Activated gamma-delta T cell treated with anti-CD3 and anti-CD28 coated beads, Interleukin-2, amount 50 U/mL, for 16 hours (primary cell): ENCODE measurements at places on chromosomes 7 and 10.

- DNase-seq, result no peak
Measured at GRCh38 chr10:43901302-43901701, 252.6 kb upstream of the ZNF32 start.

DNA sequence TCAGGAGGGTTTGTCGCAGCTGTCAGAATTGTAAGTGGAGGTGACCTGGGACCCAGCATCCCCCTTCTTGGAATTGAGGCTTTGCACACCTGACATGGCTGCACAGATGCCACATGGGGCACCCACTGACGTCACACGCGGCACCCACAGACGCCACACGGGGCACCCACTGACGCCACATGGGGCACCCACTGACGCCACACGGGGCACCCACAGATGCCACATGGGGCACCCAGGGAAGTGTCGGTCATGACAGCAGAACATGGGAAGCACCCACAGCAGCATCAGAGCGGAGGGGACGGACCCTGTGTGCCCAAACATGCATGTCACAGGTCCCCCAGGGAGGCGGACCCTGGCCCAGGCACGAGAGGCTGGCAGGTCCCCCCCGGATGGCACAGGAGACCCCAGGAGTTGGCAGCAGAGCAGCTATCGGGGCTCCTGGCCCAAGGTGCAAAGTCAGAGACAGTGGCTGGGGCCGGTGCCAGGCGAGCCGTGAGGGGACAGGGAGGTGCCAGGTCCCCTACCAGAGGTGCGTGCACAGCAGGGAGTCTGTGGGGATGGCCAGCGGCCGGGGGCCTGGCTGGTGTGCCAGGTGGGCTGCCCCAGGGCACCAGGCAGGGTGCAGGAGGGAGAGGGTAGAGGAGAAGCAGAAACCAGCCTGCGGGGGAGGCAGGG lies 21.1 kb downstream of the KNDC1 start:
- no peak for DNase-seq

- DNase-seq, result no peak
Measured at GRCh38 chr10:5594271-5595049, 69.7 kb downstream of the CALML3 start.

- no peak for DNase-seq
Measured at GRCh38 chr10:28796606-28797512, 119.5 kb downstream of the BAMBI start.

DNA sequence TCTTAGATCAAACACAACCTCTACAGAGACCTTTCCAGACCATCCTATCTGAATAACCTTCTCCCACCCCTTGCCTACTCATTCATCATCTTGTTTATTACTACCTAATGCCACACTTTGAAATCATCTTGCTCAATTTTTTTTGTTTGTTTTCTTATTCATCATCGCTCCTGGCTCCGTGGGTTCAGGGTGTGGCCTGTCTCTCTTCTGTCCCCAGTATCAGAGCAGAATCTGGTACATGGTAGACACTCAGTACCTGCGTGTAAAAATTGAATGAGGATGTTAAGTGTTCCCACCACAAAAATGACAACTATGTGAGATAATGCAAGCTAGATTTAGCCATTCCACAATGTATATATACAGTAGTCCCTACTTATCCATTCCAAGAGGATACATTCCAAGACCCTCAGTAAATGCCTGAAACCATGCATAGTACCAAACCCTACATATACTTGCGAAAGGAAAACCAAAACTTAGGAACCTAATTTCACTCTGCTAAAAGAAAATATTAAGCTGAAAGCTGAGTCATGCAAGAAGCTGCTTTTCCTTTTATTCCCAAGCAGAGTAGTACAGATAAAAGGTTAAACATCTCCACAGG lies 72.1 kb upstream of the SEC61G start:
- DNase-seq, result no peak
